Germinal center (tissue), 1 donor: ENCODE measurements at places on chromosomes 11 and 22.

- DNase-seq: no peak
Measured at GRCh38 chr11:121512468-121513465, 60.0 kb upstream of the SORL1-AS1 start.

DNA sequence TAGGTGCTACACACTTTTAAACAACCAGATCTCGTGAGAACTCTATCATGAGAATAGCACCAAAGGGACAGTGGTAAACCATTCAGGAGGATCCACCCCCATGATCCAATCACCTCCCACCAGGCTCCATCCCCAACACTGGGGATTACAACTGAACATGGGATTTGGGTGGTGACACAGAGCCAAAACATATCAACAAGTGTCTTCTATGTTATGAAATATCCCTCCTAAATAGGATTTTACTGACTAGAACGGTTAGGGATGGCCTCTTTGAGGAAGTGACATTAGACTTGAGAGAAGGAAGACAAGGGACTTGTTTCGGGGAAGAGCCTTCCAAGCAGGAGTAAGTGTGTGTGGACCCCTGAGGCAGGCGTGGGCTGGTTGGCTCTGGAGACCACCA is 11.9 kb upstream of the MRPL11 start:
- no peak for DNase-seq

DNA sequence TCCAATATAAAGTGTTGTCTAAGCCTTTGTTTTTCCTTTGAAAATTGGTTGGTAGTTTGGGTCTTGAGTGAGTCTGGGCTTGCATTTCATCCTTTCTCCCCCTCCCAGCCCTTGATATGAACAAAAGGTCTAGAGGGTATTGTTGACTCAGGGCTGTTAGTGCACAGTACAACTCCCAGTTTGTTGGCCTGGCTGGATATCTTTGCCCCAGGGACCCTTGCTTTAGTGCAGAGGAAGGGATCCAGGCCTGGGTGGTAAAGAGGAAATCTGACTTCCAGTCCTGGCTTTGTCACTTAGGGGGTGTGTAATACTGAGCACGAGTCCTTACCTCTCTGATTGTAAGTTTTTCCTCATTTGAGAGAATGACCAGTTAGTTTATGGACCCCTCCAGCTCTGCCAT is 330.4 kb downstream of the TMEM135 start:
- no peak for DNase-seq

DNA sequence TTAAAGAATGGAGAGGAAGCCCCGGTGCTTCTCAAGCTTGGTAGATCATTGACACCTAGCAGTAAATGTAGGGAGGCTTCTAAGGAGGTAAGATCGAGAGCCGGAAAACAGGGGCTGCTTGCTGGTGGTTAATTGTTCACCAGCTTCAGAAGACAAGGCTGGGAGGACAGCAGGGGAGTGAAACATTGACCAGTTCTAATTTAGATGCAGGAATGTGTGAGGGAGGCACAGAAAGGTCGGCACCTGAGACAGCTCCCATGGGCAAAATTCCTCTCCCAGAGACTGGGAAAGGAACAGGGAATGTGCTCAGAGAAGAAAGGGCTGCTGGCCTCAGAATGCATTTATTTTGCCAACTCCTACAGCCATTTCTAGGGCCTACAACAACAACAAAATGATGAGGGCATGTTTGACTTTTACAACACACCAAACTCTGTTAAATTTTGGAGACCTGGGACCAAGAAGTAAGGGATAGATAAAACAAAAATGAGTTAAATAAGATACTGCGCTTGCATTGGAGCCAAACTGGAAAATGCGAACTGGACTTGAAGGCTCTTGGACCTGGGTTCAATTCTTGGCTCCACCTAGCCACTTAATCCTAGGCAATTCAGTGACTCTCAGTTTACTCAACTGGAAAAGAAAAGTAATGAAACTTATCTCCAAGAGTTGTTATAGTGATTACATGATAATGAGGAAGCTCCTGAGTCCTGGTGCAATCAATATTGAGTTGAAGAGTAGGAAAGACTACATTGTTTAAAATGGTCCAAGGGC is 31.0 kb downstream of the FZD4 start:
- DNase-seq: no peak

GRCh38 chr22:48262596-48263430 is 1500.4 kb downstream of the TBC1D22A start:
- no peak for DNase-seq

GRCh38 chr11:75267171-75267970 is 26.8 kb downstream of the TPBGL start:
- no peak for DNase-seq

DNA sequence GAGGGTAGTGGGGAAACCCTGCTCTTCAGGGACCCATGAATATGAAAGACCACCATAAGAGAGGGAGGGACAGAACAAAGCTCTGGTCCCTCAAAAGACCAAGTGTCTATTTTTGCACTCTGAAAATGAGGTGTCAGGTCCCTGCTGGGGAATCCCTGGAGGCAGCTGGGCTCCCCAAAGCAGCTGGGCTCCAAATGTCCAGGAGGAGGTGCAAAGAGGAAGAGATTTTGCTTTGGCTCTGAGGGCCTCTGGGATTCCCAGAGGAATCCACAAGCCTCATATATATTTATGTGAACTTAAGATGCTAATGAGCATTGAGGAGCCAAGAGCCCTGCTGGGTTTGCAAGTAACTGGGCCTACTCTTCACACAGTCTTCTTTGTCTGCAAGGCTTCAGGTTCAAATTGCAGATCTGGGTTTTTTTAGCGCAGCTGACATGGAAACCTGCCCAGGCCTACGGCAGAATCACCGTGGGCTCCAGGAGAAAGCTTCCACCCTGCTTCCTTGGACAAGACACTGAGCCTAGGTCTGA is 26.0 kb downstream of the CLMP start:
- DNase-seq: no peak

- DNase-seq: no peak
Measured at GRCh38 chr22:22198751-22199150, 45.8 kb upstream of the VPREB1 start.

GRCh38 chr11:132445859-132446291 is 1075.5 kb downstream of the NTM start:
- DNase-seq: no peak

GRCh38 chr11:65871811-65872548 is 620 bp downstream of the EFEMP2 start:
- no peak for DNase-seq

DNA sequence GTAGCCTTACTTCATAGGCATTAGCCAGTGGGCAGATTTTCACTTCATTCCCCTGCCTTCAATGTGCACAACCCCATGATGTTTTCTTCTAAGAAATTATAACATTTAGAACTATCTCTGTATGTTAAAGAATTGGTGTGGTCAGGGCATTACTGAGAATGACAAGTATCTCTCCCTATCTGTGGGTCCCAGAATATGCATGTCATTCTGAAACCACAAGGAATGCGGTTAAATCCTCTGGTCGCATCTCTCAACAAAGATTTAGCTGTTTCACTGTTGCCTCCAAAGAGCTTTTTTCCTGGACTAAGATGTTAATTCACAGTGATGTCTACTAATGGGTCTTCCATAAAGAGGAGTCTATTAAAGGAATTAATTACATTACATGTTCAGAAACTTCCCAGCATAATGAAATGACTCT is 62.7 kb downstream of the LIF start:
- DNase-seq: no peak

DNA sequence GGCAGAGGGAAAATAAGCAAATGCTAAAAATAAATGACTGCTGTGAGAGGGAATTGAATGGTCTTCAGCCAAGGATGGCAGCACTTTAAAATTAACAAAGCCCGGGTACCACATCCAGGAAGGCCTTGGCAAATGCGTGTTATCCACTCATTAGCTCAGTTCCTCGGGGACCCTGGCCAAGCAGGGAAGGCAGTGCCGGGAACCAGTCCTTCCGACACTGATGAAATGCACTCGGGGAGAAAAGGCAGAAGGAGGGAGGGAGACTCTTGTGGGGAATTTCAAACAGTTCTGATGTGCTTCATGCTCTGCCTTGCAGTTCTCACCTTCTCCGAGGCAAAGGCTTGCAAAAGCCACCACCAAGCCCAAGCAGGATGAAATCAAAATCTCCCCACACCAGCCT is 38.3 kb downstream of the CLPB start:
- no peak for DNase-seq

DNA sequence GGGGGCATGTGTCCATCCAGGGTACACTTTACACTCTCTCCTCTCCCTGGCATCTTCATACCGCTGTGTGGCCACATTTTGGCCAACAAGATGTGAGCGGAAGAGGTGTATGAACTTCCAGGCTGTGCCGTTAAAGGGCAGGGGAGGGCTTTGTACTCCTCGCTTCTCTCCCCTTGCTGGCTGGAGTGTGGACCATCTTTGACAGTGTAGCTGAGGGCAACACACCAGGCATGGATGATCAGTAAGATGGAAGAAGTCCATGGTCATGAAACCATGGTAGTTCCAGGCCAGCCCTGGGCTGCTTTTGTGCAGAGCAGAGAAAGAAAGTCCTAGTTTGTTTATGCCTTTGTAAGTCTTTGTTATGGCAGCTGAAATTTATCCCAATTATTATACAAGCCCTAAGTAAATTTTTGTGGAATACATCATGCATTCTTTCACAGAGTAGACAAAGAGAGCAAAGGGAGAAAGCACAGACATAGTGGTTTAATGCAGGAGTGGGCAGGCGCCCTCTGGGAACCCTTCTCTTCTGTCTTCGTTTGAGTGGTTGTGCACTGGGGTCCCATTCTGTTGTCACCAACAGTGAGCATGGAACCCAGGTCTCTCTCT is 70.4 kb downstream of the FBXO7 start:
- no peak for DNase-seq

GRCh38 chr11:35088676-35089075 is 50.3 kb upstream of the CD44 start:
- DNase-seq: no peak

DNA sequence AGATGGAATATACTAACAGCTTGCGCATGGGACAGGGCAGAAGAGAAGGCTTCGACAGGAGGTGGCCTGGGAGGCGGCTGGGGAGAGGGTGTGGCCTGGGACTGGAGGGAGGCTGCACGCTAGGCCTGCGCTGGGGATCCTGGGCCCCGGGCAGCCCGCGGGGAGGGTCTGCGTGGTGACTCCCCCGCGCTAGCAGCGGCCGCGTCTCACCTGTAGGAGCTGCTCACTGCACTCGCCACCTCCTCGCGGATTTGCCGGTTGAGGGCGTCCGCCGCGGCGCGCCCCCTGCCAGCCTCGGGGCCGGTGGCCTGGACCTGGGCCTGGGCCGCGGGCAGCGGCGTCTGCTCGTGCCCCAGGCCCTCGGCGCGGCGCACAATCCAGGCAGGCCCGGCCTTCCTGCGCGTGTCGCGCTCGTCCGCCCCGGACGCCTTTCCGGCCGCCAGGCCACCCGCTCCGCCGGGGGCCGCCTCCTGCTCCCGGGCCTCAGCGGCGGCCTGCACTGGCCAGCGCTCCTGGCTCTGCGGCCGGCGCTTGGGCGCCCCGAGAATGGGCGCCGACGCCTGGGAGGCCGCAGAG is 1.5 kb downstream of the MAP6 start:
- DNase-seq: peak; percentile 32
